Epithelial cell of prostate (primary cell): ENCODE measurements at places on chromosomes 2 and 18.

DNA sequence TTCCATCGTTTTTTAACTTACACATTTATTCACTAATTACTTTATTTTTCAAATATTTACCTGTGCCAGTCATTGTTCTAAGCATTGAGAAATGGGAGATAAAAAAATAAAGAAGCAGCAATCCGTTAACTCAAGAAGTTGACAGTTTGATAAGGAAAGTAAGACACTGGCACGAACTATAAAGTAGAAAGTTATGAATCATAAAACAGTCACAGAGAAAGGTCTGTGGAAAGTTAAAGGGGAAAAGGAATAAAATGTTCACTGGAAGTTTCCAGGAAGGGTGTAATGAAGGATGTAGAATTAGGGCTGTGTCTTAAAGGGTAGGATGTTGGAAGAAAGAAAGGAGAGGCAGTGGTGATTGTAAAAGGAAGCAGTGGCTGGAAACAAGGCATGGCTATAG lies 118.9 kb downstream of the RDH14 start:
- DNase-seq = no peak

- no peak for DNase-seq
Measured at GRCh38 chr2:28326469-28326805, 66.2 kb upstream of the FOSL2 start.

GRCh38 chr2:240269886-240270285 lies 129.4 kb upstream of the OTOS start:
- no peak for DNase-seq

- DNase-seq = no peak
Measured at GRCh38 chr2:216163518-216163917, 54.4 kb downstream of the XRCC5 start.

GRCh38 chr2:110743600-110743999 lies 11.2 kb downstream of the ACOXL start:
- DNase-seq = no peak

- no peak for DNase-seq
Measured at GRCh38 chr2:112583497-112584133, 794 bp upstream of the CHCHD5 start.

- DNase-seq = no peak
Measured at GRCh38 chr2:122029945-122030344, 274.5 kb downstream of the TSN start.

DNA sequence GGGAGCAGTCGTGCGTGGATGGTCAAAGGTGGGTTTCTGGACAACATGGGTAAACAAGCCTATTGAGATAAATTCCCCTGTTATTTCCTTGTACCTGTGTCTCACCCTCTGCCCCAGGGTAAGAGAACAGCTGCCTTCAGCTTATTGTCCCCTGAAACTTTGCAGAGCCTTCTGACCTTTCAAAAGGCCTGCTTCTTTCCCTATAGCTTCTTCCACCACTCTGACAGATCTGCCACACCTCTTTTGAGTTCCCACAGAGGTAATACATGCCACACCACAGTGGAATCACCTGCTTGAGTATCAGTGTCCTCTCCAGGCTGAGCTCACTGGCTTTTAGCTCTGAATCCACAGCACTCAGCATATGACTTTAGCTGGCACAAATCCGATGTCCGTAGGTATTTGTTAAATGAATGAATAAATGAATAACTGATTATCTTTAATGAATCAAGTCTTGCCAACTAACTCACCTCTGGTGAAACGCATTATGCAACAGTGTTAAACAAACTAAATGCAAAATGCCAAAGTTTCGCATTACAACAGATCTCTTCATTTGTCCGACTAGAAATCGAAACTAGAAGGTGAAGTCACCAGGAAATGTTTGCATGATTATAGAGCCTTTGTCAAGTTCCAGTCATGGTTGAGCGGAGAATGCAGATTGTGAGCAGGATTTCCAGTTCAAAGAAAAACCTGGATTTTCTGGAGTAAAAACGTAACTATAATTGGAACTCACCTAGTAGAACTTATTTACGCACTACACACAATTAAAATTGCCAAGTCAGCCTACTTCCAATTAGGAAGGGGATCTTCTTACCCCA lies 16.4 kb downstream of the DYNAP start:
- DNase-seq = peak; percentile 95

GRCh38 chr18:56044239-56044638 lies 456.2 kb upstream of the TCF4 start:
- no peak for DNase-seq

DNA sequence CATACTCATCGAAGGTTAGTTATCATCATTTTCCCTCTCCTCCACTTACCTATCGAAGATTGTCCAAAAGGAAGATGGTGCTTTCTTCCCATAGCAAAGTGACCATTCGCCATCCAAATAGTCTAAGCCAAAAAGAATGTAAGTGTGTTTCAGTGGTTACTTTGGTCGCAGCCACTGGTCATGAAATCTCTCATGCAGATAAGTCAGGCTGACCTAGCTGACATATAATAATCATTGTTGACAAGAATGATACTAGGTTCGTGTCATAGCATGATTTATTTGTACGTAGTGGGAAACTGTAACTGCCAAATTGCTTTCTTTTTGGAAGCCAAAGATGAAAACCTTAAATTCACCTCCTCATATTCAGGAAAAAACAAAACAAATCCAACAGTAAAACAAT lies 89.6 kb upstream of the PMAIP1 start:
- no peak for DNase-seq

DNA sequence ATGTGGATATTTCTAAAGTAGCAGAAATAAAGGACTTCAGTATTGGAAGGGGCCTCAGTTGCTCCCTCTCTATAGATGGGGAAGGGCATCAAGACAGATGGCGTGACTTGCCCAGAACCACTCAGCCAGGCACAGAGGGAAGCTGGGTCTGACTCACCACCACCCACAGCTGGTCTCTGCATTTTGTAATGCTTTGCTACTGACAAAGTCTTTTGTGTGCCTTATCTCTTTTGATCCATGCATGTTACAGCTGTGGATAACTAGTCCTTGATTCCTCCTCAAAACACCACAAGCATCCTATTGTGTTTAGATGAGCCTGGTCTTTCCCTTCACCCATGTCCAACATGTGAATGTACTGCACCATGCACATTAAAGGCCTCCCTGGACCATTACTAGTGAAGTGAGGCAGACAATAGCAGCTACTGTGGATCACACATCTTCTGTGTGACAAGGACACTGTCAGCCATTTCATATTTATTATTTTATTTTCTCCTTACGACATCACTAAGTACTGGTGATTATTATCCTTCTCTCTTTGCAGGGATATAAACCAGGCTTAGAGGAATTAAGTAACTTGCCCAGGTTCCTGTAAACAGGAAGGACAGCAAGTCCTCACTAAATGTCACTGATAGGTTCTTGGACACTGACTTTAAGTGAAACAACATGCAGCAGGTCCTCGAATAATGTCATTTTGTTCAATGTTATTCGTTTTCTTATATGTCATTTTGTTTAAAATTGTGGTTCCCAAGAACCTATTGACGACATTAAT lies 29.6 kb upstream of the IL37 start:
- DNase-seq = peak; percentile 72

- no peak for DNase-seq
Measured at GRCh38 chr2:109523536-109524361, 90.0 kb downstream of the SEPTIN10 start.

- DNase-seq = no peak
Measured at GRCh38 chr2:224931956-224932355, 110.3 kb downstream of the DOCK10 start.

GRCh38 chr2:190186238-190186637 lies 123.7 kb upstream of the MSTN start:
- no peak for DNase-seq

DNA sequence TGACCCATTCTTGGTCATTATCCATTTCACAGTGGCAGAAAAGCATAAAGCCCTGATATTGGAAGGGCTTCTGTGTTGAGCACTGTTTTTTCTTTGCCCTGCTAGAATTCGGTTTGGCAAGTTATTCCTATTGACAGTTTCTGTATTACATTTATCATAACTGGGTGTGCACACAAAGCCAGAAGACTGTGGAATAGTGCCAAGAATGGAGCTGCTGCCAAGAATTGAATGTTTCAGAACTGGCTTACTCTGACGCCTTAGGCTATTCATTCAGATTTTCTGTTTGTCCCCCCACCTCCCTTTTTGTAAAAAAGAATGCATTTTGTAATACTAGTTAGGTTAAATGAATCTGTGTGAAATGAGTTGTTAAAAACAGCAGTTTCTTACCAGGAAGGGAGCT lies 12.7 kb downstream of the KDM3A start:
- DNase-seq = peak; percentile 16

DNA sequence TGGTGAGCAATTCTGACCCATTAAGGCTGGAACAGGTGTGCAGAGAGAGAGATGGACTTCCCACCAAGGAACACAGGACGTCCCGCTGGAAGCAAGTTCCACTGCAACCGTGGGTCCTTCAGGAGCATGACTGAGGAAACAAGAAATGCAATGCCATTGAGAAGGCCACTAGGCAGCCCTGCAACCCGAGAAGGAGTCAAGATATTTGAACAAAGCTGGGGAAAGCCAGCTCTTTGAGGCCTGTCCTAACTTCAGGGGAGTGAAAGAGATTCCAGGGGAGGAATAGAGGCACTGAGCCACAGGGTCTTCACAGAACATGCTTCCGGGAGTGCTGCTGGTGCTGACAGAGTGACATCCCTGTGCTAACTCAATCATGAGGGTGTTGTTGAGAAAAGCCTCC lies 153.8 kb upstream of the ZNF236 start:
- no peak for DNase-seq

- DNase-seq = no peak
Measured at GRCh38 chr18:59041296-59041695, 98.4 kb upstream of the SEC11C start.

DNA sequence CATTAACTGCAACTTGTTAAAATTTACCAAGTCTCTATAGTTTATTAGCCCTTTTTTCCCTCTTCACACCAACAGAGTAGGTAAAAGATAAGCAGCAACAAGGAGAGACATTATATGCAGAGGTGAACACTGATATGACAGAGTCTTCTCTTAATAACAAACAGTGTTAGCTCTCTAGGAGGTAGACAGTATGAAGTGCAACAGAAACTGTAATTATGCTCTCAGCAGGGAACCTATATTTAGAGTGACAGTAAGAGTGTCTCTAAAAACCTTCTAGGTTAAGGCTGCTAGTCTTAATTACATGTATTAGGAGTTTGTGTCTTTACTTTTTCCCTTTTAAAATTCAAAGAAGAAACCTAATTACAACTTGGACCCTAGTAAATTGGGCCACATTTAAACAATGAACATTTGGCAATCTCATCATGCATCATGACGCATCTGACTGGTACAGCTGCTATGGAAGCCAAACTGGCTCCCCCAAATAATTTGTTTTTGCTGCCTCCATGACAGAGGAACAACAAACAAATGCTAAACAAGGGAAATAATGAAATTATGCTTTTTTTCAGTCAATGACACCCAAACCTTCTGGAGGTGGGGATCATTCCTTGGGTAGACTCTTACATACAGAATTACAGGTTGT lies 69.9 kb upstream of the MMADHC start:
- DNase-seq = no peak

DNA sequence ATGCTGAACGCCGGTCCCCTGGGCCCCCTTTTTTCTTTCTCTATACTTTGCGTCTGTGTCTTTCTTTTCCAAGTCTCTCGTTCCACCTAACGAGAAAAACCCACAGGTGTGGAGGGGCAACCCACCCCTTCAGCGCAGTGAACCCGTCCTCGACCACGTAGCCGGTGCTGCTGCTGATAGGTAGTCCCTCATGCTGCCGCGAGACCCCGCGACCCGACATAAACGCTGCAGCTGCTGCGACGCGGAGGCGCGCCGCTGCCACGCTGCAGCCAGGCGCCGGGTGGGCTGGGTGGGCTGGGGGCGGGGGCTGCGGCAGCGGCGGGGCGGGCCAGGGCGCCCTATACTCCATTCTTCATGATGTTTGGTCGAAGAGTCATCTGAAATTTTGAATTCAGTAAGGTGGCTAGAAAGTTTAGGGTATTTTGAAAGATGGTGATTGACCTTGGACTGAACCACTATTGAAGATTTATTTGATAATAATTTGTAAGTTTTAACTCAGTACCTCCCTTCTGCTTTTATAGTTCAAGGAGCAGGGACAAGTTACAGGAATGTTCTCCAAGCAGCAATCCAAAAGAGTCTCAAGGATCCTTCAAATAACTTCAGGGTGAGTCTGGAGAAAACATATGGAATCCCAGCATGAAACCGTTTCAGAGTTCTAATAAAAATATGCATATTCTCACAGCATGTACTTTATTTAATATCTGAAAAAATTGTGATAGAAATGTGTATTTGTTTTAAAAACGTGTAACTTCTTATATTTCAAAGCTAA lies 24.1 kb downstream of the CFLAR start:
- DNase-seq = no peak

- no peak for DNase-seq
Measured at GRCh38 chr2:231009236-231009919, 13.5 kb downstream of the SPATA3 start.

GRCh38 chr2:27573452-27573851 lies 9.4 kb upstream of the ZNF512 start:
- no peak for DNase-seq

DNA sequence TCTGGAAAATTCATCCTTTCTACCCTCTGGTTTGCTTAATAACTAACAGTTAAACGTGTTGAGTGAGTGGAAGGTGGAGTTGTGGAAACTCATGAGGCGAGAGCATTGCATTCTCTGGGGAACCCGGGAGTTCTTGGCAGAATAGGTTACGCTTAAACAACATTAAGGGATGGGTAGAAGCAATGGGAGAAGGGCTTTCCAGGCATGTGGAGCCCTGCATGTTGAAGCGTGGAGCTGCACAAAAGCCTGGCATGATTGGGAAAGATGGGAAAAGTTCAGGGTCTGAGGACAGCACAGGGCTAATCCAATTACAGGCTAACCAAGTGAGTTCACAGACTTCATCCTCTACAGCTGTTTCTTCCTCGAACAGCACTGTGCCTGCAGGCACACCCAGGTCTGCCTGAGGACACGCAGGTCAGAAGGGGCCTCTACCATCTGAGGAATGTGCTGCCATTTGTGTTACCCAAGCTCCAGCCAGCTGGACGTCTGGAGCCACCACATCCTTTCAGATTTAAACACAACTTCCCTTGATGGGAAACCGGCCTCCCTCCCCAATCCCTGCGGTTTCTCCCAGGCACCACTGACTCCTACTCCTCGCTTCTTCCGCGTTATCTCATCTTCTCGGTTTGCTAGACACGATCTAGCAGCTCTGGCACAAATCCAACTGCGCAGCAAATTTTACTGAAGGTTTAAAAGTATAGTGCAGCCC lies 164.2 kb downstream of the ANTXR1 start:
- DNase-seq = no peak

DNA sequence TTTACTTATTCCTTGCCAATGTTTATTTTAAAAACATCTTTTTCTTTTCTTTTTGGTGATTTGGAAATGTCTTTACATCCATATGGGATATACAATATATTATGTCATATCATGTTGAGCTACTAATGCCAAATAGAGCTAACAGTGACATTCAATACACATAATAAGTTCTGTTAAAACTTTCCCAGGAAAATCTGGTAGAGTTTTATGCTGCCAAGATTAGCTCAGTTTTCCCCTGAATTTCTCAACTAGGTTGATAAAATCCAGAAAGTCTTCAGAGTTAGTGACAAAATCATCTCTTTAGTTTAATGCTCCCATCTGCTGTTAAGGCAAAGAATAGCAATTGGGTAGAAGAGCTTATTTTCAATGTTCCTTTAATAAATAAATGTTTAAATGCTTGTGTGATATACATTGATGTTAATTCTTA lies 9.9 kb downstream of the COL3A1 start:
- DNase-seq = no peak

GRCh38 chr18:77086034-77086433 lies 46.5 kb downstream of the MBP start:
- DNase-seq = peak; percentile 91
